ENCODE measurements at places on chromosomes 3 and 15. TPM values are rescaled to one million over a fixed set of nuclear protein-coding genes. Genes with fewer than 3 reads are reported as not detected.
A peak's percentile ranks its signal among the peaks of the same experiment; 100 is the strongest.

DNA sequence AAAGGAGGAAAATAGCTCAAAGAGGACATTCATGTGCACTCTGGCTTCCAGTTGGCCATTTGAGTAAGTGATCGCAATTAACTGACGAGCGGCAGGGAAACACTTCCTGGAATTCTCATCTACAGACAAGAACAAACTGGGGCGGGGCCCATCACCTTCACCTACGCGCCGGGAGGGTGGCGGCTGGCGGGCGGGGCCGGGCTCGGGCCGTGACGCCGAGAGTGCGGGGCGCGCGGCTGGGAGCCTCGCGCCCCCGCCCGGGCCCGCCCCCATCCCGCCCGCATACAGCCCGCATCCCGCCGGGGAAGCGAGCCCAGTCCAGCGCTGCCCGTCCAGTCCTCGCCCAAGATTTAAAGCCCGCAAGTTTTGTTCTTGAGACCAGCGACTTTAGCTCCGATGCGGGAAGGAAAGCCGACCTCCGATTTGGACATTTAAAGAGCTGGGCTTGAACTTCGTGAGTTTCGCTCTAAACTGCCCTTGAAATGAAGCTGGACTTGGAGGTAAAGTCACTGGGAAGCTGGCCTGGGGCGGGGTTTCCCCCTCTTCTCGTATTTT is at the start of gene B3GNT5:
B3GNT5 (plus strand) TSS at position 281 of the 555 bp plus-strand sequence. CDS start 16,546 bp downstream, outside the sequence.
- ATAC-seq, result peak; percentile 46

The FRMD4B gene
- 7.1 TPM for total RNA-seq

The ISL2 gene
- total RNA-seq, result 6.3 TPM

The TMED3 gene
- 26.6 TPM for total RNA-seq

DNA sequence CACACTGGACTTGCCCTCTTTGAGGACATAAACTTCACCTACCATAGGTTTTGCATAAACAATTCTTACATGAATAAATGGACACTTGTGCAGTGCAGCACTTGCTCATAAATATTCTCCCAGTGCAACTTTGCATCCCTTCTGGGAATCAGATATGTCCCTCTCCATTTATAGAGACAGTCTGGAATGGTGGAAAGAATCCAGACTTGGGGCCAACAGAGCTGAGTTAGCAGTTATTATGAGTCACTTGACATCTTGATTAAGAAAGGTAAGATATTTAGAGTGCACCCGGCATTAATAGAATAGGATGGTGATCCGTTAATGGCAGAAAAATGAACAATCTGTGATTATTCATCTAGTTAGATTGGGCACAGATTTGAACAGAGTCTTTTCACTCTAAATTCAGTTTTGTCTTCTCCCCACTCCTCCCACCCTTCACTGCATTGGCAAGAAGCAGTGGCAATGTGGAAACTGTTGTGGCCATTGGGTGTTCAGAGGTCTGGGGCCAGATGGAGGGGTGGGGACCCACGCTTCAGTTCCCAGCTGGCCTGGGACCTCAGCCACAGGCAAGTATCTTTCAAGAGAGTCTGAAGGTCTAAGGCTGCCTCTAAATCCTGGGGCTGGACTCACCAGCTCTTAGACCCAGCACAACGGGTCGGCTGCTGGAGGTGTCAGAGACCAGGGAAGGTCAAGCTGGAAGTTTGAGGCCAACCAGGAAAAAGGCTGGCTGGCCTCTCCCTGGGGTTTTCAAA is 58.9 kb upstream of the KY start:
- ATAC-seq, result peak; percentile 54

The STARD5 gene
- 6.7 TPM for total RNA-seq

DNA sequence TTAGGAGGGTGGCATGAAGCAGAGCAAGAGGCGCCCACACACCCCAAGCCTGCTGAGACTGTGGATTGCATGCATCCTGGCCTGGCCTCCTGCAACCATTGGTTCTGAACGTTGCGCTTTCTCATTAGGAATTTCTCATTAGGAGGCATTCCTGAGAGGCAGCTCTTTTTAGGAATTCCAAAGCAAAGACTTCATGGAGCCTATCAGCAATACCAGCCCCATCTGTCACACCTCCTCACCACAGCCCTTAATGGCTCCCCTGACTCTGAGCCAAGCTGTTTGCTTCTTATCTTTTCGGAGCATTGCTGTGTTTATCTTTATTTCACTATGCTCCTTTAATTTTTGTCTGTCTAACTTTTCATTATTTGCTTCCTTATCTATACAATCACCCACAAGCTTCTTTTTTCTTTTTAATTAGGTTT is 226.9 kb downstream of the CACNA2D3 start:
- ATAC-seq, result no peak

The GOLGA6A gene
- total RNA-seq, result 0.15 TPM

DNA sequence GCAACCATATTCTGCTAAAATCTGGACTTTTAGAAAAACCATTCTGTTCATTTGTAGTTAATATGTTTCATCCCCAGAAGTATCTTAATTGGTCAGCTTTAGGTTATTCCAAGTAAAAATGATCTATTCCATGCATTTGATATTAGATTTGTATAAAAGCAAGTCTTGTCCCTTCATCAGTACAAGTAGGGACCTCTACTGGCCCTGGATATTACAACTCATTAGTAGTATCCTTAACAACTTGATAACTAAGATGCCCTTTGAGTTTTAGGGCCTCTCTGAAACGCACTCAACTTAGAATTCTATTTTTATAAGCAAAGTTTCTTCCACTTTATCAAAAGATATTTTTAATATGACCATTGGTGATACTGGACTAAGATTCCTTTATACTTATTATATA is 25.3 kb upstream of the SELENOT start:
- ATAC-seq, result no peak

DNA sequence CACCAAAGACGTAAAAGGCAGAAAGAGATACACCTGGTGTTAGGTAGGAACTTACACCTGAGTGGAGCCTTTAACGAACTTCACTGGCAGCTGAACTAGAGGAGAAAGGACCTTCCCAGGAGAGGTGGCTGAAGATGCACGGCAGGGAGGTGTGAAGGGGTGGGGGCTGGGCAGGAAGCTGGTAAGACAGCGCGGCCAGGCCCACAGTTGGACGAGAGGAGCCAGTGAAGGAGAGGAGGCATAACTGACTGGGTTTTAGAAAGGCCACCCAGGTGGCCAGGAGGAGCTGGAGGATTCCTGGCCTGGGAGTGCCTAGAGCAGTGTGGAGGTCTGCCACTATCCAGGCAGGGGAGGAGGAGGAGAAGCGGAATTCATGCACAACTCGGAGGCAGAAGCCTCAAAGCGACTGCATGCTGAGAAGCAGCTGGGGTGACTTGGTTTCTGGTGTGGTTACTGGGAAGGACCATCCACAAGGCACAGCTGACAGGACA is 51.9 kb downstream of the SLC41A3 start:
- no peak for ATAC-seq
